ENCODE measurements at places on chromosomes 3 and 15.

- DNase-seq = no peak
Observed at GRCh38 chr15:81071120-81071519, 63.0 kb upstream of the CFAP161 start.

- no peak for DNase-seq
Observed at GRCh38 chr3:13136426-13136825, 63.2 kb upstream of the IQSEC1 start.

- no peak for DNase-seq
Observed at GRCh38 chr3:73449774-73450173, 175.0 kb downstream of the PDZRN3 start.

- DNase-seq = no peak
Observed at GRCh38 chr3:184726497-184726896, 14.6 kb upstream of the MAGEF1 start.

- DNase-seq = no peak
Observed at GRCh38 chr3:133138017-133138416, 99.8 kb downstream of the TMEM108 start.

DNA sequence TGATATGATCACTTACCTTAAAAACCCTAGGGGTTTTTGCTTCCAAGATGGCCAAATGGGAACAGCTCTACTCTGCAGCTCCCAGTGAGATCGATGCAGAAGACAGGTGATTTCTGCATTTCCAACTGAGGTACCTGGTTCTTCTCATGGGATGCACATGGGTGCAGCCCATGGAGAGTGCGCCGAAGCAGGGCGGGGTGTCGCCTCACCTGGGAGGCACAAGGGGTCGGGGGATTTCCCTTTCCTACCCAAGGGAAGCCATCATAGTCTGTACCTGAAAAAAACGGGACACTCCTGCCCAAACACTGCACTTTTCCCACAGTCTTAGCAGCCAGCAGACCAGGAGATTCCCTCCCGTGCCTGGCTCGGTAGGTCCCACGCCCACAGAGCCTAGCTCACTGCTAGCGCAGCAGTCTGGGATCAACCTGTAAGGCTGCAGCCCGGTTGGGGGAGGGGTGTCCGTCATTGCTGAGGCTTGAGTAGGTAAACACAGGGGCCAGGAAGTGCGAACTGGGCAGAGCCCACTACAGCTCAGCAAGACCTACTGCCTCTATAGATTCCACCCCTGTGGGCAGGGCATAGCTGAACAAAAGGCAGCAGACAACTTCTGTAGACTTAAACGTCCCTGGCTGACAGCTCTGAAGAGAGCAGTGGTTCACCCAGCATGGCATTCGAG, 78.6 kb downstream of the CTNNB1 start:
- DNase-seq = no peak

DNA sequence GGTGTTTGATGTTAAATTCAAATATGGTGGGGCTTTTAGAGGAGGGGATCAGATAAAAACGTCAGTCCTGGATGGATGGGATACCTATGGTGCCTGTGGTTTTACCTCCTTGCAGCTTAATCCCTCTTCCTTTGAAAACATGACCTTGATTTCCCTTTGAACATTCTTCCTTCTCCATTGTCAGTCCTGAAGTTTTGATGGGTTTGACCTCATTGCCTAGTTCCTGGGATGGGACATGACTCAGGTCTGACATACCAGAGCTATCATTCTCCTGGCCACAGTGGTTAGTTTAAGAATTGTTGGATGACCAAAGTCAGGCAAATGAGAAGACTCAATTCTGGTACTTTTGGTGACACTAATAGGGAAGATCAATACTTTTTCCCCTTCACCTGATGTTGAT, 87.2 kb downstream of the PRICKLE2 start:
- DNase-seq = no peak

GRCh38 chr3:64945171-64945729, 257.4 kb upstream of the ADAMTS9 start:
- DNase-seq = no peak

DNA sequence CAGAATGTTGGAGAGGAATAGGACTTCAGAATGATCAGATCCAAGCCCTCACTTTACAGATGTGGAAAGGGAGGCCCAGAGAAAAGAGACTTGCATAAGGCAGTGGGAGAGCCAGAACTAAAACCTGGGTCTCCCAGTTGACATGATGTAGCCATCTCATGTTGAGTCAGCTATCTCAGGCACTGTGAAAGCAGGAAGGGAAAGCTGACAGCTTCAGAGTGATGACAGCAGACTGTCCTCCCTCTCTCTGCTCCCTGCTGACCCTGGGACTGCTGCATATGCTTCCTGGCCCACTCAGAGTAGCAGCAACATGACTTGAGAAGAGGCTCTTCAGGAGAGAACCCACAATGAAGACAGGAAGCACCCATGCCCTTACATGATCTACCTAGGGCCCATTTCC, 14.7 kb downstream of the FHIT start:
- no peak for DNase-seq

DNA sequence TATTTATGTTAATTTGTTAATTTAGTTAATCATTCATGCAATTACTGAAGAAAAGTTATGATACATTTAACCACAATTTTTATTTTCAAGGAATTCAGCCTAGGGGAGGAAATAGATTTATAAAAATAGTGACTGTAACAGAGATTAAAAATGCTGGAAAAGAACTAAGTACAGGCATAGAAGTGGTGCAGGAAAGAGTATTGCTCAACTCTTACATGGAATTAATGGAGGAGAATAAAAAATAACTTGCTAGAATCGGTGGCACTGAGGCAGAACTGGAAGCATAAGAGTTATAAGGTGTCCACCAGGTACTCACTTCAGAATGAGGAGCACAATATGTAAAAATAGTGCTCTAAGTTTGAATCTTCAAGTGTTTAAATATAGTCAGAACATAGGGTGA, 13.5 kb upstream of the OR5AC2 start:
- no peak for DNase-seq

- peak; percentile 67 for DNase-seq
Observed at GRCh38 chr3:63706321-63707085, 54.0 kb downstream of the SNTN start.

All from ACHN (cell line).